T-helper 2 cell treated with Interferon-gamma antibody and Interleukin-4, amounts not matched to agents 5 μg/mL and 100 μg/mL, for 36 hours (primary cell): ENCODE measurements at places on chromosomes 13 and 19.

DNA sequence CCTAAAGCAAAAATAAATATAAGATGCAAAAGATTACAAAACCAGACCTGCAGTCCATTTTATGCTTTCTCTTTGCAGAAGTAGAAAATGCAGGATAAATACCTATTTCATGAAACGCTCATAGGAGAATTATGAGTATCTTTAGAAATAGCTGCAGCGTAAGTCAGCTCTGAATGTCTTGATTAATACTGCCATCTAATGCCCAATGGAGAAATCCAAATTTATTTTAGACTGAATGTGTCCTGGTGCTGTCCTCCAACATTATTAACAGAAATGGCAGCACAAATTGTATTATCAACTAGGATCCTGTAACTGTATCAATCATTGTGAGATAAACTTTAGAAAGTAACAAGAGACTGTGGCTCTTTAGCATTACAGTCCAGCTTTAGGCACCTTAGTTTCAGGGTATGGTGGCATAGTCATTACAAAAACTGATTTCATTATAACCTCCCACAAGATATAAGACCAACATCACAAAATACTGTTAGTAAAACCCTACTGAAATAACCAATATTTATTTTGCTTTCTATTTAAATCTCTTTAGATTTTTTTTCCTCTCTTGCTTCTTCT, 162.1 kb upstream of the MIR17HG start:
- H3K4me1 ChIP-seq: no peaks in the 10 kb centered on the region
- H3K36me3 ChIP-seq: no peaks in the 10 kb centered on the region
- H3K27ac ChIP-seq: no peak overlapping the region
- H3K27me3 ChIP-seq: no peaks in the 10 kb centered on the region

GRCh38 chr13:77406644-77407440, 79.9 kb upstream of the MYCBP2 start:
- no peak overlapping the region for H3K27ac ChIP-seq
- H3K4me1 ChIP-seq: no peaks in the 10 kb centered on the region
- DNase-seq: no peak
- H3K27me3 ChIP-seq: no peaks in the 10 kb centered on the region

DNA sequence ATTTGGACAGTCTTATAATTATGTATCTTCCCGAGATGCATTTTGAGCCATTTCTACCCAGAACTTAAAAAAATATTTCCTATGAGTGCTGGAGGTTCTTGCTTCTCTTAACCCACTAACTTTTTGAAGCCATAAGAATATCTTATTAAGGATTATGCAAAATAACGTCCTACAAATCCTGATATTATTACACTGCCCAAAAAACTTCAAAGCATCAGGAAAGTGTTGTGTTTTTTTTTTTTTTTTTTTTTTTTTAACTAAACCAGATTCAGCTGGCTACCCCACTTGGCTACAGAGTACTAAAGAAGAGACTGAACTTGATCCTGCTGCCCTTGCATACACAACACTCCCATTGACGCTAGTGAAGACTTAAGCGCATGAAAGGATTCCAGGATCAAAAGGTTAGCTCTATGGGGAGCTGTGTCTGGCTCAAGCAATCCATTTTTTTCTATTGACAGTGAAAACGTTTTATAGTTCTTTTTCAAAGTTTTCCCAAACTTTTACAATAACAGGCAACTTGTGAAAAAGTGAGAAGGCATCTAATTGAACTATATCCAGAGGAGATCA, 141.4 kb downstream of the KCNRG start:
- H3K36me3 ChIP-seq: no peaks in the 10 kb centered on the region
- no peak overlapping the region for H3K4me3 ChIP-seq
- H3K27me3 ChIP-seq: peaks cover 66% of the 10 kb centered on the region
- peaks cover 2% of the 10 kb centered on the region for H3K4me1 ChIP-seq
- no peak overlapping the region for H3K27ac ChIP-seq

GRCh38 chr13:43760257-43760656, 26.5 kb downstream of the ENOX1 start:
- no peaks in the 10 kb centered on the region for H3K4me1 ChIP-seq
- no peak overlapping the region for H3K4me3 ChIP-seq
- no peak overlapping the region for H3K27ac ChIP-seq
- H3K27me3 ChIP-seq: peaks cover 6% of the 10 kb centered on the region
- no peaks in the 10 kb centered on the region for H3K36me3 ChIP-seq

DNA sequence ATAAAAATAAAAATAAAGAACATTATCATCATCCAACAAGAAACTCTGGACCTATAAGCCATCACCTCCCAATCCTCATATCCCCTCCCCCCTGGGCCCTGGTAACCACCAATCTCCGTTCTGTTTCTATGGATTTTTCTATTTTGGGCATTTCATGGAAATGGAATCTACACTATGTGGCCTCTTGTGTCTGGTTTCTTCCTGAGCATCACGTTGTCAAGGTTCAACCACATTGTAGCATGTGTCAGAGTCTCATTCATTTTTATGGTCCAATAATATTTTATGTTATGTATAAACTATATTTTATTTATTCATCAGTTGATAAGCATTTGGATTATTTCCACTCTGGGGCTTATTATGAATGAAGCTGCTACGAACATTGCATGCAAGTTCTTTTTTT, 26.9 kb downstream of the SULT2B1 start:
- peaks cover under 1% of the 10 kb centered on the region for H3K4me1 ChIP-seq
- H3K4me3 ChIP-seq: no peak overlapping the region
- no peaks in the 10 kb centered on the region for H3K36me3 ChIP-seq
- no peaks in the 10 kb centered on the region for H3K27me3 ChIP-seq

DNA sequence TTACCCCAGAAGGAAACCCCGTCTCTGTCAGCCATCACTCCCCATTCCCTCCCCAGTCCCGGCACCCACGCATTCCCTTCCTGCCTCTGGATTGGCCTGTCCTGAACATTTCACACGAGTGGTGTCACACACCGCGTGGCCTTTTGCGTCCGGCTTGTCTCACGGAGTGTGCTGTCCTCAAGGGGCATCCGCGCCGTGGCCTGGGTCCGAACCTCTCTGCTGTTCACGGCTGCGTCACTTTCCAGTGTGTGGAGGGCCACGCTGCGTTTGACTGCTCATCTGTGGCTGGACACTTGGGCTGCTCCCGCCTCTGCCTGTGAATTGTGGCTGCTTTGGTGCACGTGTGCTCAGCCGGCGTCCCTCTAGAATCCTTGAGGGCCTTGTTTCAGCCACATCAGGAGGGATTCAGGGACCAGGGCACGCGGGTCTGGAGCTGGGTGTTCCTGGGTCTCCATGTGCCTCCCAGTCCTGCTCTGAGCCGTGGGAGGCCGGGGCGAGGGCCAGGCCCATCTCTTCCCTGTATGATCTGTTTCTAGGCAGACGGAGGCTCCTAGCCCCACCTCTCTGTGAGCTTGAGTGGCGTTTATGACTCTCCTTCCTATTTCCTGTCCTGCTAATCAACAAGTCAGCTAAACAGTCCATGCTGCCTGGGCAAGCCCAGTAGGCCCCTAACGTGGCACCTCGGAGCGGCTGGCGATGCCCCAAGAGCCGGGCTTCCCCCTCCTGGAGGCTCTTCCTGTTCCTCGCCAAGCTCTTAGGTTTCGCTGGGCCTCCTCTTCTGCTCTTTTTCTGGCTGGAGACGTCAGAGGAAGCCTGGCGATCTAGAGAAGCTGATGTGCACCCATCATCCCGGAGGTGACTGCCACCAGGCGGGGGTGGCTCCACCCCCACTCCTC, 8.1 kb downstream of the STK11 start:
- peak overlapping the region; percentile 83 for H3K4me3 ChIP-seq
- H3K27me3 ChIP-seq: no peaks in the 10 kb centered on the region
- peaks cover 28% of the 10 kb centered on the region for H3K4me1 ChIP-seq
- H3K36me3 ChIP-seq: peaks cover 15% of the 10 kb centered on the region
- H3K27ac ChIP-seq: peak overlapping the region; percentile 96

- H3K4me1 ChIP-seq: peaks cover 16% of the 10 kb centered on the region
- no peaks in the 10 kb centered on the region for H3K27me3 ChIP-seq
- H3K27ac ChIP-seq: no peak overlapping the region
- no peak for DNase-seq
Observed at GRCh38 chr13:41032691-41033376, 13.7 kb upstream of the ELF1 start.

GRCh38 chr13:23644527-23645138, 74.4 kb downstream of the TNFRSF19 start:
- no peaks in the 10 kb centered on the region for H3K36me3 ChIP-seq
- H3K4me1 ChIP-seq: no peaks in the 10 kb centered on the region
- H3K4me3 ChIP-seq: no peak overlapping the region
- no peak for DNase-seq
- H3K27ac ChIP-seq: no peak overlapping the region

DNA sequence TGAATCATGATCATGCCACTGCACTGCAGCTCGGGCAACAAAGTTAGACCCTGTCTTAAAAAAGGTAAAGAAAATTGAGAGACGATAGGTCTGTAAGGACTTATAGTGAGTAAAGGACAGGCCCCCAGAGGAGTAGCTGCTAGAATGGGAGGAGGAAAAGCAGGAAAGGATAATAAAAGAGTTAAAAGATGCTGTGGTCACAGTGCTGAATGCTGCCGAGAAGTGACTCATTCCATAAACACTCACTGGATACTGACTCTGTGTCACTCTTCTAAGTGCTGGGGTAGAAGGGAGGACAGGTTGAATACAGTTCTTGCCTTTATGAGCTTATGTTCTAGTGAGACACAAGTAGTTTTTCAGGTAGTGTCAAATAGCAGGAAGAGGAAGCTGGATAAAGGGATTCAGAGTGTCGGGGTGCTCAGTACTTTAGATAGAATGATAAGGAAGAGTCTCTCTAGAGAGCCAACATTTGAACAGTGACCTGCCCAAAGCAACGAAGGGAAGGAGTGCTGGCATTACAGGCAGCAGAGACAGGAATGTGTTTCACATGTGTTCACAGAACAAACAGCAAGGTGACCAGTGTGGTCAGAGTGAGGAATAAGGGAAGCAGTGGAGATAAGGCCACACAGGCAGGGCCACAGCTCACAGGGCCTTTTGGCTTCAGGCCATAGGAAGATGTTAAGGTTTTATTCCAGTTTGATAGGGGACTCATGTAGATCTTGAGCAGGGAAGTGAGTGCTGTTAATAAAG, 1240.5 kb downstream of the UQCRFS1 start:
- H3K4me1 ChIP-seq: no peaks in the 10 kb centered on the region
- no peaks in the 10 kb centered on the region for H3K36me3 ChIP-seq
- H3K27me3 ChIP-seq: no peaks in the 10 kb centered on the region
- no peak for DNase-seq

- no peaks in the 10 kb centered on the region for H3K4me1 ChIP-seq
- no peaks in the 10 kb centered on the region for H3K27me3 ChIP-seq
- no peak overlapping the region for H3K27ac ChIP-seq
Observed at GRCh38 chr19:30565636-30566035, 193.5 kb downstream of the ZNF536 start.

- peaks cover 7% of the 10 kb centered on the region for H3K4me1 ChIP-seq
- DNase-seq: peak; percentile 32
- no peaks in the 10 kb centered on the region for H3K36me3 ChIP-seq
- H3K27me3 ChIP-seq: peaks cover 3% of the 10 kb centered on the region
Observed at GRCh38 chr19:28466107-28467045, 746.6 kb downstream of the UQCRFS1 start.

GRCh38 chr13:69324090-69324886, 783.3 kb upstream of the ATXN8OS start:
- H3K4me3 ChIP-seq: no peak overlapping the region
- H3K4me1 ChIP-seq: no peaks in the 10 kb centered on the region
- no peak overlapping the region for H3K27ac ChIP-seq
- no peak for DNase-seq

- no peaks in the 10 kb centered on the region for H3K27me3 ChIP-seq
- no peaks in the 10 kb centered on the region for H3K36me3 ChIP-seq
- no peak for DNase-seq
- H3K4me3 ChIP-seq: no peak overlapping the region
- H3K27ac ChIP-seq: no peak overlapping the region
Observed at GRCh38 chr13:64488731-64489130, 2741.4 kb downstream of the PCDH9 start.

DNA sequence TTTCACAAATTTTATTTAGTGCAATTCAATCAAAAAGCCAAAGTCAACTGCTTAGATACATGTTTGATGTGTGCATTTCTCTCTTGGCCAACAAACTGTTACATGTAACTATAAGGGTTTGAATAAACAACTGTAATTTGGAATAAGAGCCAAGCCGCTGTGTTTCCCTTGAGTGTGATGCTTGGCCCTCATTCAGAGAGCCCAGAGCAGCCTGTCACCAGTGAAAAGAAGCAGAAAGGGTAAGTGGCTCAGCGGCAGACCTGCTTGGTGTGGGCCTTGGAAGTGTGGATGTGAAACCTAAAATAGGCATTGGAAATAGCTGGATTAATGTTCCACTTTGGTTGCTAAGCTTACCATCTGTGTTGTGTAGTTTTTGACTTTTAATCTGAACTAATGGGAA, 924.6 kb downstream of the OLFM4 start:
- no peak overlapping the region for H3K4me3 ChIP-seq
- H3K27ac ChIP-seq: no peak overlapping the region
- no peaks in the 10 kb centered on the region for H3K36me3 ChIP-seq

GRCh38 chr13:91531646-91532045, 133.2 kb downstream of the GPC5 start:
- no peak overlapping the region for H3K27ac ChIP-seq
- no peaks in the 10 kb centered on the region for H3K27me3 ChIP-seq
- no peak overlapping the region for H3K4me3 ChIP-seq

DNA sequence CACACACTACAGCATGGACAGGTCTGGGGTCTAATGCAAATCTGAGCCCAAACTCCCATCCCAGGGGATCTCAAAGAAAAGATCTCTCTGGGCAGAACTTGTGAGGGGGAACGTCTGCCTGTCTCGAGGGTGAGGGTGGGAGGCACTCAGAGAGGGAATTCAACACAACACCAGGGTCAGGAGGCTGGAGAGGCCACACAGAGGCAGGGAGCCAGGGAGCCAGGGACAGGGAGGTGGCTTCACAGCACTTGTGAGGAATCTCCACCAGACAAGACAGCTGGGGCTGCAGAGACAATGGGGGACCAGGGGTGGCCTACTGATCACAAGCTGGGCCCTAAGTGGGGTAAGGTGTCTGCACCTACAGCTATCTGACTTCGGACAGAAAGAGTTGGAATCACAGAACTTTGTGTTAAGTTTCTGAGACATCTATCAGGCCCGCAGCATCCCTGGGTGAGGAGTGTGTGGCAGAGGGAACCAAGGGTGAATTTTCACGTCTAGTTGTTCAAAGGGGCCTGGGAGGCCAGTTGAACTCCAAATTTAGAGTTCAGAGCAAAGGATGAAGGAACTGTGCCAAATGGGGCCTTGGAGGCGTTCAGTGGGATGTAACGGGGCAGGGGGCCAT, 12.7 kb upstream of the AKAP8L start:
- peaks cover 24% of the 10 kb centered on the region for H3K4me1 ChIP-seq
- H3K36me3 ChIP-seq: peaks cover 21% of the 10 kb centered on the region
- peak overlapping the region; percentile 94 for H3K27ac ChIP-seq
- H3K27me3 ChIP-seq: no peaks in the 10 kb centered on the region
- DNase-seq: no peak
- H3K4me3 ChIP-seq: peak overlapping the region; percentile 95
